ENCODE measurements at places on chromosomes 5 and 9.

GRCh38 chr9:79257790-79258351 is 313.9 kb upstream of the TLE4 start:
- peak; percentile 24 for DNase-seq

DNA sequence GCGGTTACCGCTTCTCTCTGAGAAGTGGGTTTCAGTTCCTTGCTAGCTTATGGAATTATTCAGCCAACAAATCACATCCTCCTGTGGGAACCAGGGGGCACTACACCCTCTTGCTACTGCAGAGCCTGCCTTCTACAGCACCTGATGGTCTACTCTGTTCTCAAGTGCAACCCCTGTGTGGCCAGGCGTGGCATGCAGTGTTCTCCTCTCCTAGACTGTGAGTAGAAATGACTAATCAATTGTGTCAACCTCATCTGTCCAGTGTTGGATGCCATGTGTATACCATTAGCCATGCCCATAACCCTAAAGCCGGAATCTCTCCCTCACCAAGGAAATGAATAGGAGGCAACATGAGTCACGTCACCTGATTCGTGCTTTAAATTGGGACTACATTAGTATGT is 117.2 kb upstream of the LIFR start:
- no peak for DNase-seq

GRCh38 chr9:137157618-137158415 is 12.0 kb downstream of the LRRC26 start:
- DNase-seq, result no peak

GRCh38 chr5:95939465-95939864 is 22.2 kb downstream of the ELL2 start:
- DNase-seq, result no peak

- peak; percentile 30 for DNase-seq
Observed at GRCh38 chr5:173802670-173803165, 85.4 kb upstream of the CPEB4 start.

Data from muscle of leg (tissue), 16 donors.